ENCODE measurements at places on chromosomes 6 and 20.

DNA sequence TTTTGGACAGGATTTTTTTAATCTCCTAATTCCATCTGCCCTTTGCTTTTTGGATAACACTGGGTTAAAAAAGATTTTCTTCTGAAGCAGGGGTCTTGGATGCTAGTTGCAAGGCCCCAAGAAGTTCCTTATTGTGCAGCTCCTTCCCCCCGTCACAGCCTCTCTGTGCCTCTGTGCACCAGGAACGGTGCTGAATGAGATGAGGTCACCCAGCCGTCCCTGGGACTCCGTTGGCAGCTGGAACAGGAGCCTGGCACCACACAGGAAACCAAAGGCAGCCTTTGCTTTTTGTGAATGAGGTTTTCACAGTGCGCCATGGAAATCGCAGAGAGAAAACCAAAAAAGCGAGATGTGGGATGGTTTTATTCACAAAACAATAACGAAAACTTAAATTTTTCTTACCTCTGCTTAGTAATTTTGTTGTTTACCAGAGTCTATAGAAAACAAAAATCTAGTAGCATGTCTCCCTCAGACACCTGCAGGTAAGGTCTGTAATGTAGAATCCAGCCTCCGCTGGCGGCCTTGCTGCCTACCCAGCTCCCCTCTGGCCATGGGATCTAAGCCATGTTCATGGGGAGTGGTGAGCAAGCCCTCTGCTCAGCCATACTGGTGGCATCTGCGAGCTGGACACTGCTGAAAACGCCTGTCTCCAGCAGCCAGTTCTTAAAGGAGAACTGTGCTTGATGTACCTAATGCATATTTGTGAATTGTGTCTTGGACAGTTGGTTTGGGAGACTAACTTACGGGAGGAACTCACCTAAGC, 40.4 kb upstream of the SYNJ2 start:
- DNase-seq = no peak

DNA sequence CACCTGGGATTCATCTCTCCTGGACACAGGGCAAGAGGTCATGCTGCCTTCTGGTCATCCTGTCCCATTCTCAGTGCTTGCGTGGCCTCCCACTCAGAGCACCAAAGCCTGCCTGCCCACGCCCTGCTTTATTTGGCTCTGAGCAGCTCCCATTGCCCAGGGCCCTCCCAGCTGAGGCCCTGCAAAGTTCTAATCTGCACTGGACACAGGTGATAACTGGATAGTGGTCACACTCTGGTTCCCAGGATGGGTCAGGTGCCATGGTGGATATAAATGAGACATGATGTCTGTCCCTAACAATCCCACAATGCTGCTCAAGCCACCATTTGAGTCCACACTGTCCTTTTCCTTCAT, 39.5 kb downstream of the CPXM1 start:
- DNase-seq = no peak

DNA sequence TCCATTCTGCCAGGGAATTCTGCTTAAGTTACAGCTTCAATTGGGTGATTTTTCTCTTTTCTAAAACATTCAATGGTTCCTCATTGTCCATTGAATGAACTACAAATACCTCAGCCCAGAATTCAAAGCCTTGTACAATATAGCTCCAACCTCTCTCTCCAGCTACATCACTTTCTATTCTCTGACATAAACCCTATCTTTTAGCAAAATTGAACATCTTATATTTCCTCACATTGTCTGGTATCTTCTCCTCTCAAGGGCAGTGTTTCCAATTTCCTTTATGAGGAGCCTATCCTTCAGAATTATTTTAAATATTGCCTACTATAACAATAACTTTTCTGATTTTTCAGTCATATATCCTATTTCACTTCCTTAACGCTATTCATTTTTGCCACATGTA, 203.6 kb upstream of the RNF217 start:
- no peak for DNase-seq

DNA sequence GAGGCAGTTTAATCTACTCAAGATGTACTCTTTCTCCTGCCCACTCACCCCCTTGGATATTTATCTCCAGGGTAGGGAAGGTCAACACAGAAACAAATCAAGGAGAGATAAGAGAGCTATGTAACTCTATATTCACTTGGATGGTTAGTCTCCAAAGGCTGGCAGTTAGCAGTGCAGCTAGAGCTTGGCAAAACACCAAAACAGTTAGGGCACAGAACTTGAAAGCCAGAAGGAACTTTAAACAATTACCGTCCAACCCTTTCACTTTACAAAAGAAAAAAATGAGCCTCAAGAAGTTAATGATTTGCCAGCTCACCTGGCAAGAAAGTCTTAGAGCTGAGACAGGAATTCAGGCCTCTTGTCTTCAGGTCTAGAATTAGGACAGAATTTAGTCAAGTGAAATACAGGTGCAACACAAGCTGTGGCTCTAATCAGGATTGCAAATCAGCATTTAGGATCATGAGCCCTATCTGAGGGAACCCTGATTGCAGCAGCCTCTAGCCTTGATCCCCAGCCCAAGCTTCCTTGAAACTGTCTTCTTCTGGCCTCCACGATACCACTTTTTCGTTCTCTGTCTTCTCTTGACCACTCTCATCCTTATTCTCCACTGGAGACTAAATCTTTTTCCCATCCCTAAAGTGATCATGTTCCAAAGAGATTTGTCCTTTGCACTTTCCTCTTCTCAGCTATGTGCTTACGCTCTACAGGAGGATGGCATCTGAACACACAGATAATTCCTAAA, 14.9 kb downstream of the NEDD9 start:
- DNase-seq = no peak

GRCh38 chr20:821731-822065, 11.8 kb upstream of the FAM110A start:
- DNase-seq = no peak

DNA sequence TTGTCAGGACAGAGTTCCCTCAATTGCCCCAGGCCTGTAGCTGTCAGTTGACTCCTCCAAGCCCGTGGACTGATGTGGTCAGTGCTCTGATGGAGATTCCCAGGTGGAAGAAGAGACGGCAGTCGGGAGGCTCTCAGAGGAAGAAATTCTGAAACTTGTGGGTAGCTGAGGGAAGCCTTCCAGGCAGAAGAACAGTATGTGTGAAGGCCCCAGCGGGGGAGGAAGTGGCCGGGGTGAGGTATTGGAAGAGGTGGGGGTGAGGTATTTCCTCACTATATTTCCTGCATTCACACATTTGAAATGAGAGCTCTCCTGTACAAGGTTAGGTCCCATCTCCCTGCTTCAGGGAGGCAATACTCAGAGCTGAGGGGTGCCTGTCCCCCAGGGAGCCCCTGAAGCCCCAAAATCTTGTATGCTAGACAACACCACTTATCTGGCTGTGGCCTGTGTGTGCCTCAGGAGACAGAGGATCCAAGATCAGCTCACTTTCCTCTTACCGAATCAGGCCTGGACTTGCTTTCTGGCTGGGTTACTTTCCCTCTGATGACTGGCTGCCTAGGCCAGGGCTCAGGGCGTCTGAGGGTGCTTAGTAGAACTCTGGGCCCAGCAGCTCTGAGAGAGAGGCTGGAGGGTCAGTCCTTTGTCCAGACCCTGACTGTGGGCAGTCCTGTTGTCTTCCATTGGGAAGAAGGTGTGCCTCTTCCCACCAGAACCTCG, 49.3 kb upstream of the MYL9 start:
- no peak for DNase-seq

- DNase-seq = no peak
These were observed 118.8 kb downstream of the FYN start for GRCh38 chr6:111754423-111754822.

- DNase-seq = no peak
These were observed at the start of gene ROS1 for GRCh38 chr6:117425431-117426153. ROS1 (minus strand) TSS chr6:117425942; CDS start chr6:117425656, 286 bp downstream.

DNA sequence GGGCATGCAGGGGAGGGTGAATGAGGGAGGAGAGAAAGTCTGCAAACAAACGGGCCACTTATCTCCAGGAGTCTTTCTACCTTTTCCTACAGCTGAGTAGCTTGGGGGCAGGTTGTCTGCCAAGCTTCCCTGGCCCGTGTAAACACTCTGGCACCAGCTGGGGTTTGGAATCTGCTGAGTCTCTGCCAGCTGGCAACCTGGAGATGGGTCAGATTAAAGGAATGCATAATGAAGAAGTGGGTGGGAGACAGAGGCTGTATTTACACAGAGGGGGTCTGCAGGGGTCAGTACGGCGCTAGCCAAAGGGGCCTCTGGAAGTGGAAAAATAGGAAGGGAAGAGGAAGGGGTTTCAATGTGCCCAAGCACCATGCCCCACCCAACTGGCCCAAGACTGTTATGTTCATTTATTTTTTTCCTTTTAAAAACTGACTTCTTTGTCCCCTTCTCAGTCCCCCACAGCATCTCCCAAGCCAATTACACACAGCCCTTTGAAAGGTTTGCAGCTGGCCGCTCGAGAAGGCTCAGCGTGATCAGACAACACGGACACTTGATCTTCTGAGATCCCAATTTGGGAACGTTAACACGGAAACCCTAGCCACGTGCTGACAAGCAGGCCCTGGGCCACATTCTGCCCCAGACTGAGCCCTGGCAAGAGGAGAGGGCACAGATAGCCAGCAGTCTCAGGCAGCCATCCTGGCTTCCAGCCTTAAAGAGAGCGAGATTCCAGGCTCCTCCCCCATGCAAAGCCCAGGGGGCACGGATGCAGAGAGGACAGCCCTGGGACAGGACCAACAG, 25.2 kb downstream of the TRAM2 start:
- DNase-seq = no peak

DNA sequence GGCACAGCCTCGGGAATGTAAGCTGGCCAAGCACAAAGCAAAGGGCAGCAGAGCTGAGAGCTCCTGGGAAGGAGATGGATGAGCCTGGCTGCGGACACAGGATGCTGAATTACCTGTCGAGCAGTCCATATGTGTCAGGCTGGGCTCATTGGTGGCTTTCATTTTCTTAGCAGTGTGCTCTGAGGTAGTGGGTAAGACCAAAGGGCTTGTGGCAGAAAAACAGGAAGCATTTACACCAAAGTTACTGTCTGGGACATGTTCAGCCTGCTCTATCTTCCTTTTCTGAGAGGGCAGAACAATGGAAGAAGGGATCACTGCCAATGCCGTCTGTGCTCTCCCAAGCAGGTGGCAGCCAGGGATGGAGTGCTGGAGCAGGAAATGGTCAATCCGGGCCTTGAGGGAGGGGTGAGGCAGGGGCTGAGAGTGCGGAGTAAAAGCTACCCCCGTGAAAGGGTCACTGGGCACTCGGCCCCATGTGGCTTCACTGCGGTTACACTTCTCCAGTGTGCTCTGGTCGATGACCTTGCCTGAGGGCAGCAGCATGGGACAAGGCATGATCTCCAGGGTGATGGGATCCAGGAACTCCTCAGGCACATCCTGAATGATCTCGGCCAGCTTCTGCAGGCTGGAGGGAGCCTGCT, 36.9 kb upstream of the AVP start:
- DNase-seq = no peak

DNA sequence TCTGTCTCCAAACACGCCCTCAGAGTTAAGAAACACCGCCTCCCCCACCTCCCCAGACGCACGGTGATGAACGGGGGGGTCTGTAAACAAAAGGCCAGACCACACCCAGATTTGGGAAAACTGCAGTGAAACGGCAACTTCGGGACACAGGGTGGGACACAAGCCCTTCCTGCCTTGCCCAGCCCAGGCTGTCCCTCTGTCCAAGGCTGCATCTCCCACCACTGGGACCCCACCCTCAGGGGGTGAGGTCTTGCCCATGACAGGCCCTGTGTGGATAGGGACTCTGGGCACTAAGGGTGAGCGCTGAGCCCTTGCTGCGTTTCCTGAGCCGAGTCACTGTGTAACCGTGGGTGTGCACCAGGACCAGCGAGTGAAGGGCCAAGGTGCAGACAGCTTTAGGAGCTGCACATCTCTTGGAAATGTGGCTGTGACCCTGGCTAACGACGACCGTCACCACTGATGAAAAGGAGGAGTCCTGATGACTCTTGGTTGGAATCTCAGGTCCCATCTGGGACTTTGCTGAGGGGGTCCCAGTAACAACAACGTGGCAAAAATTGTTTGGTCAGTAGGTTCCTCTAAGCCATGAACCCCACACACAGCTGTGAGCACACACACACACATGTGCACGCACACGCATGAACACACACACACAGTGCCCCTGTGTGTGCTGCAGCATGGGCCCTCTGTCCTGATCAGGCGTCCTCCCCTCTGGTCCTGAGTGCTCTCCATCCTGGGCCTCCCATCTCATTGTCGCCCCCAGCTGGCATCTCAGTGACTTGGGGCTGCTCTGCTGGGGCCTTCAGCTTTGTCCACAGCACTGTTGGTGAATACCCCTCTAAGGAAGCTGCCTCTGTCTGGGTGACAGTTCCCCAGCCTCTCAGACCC, 100.6 kb downstream of the RAMACL start:
- no peak for DNase-seq

DNA sequence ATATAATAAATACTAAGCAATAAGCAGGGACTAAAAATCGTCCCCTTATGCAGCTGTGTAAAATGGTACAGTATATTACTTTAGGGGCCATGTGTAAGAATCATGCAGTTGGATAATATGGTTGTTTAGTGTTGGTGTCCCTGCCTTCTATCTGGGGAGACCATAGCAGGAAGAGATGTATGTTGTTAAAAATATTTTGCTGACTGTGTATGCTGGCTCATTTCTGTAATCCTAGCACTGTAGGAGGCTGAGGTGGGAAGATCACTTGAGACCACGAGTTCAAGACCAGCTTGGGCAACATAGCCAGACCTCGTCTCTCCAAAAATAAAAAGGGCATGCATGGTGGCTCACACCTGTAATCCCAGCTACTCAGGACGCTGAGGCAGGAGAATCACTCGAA, 5.6 kb downstream of the PANK2 start:
- DNase-seq = no peak

GRCh38 chr20:47800623-47801022, 15.3 kb upstream of the SULF2 start:
- no peak for DNase-seq

GRCh38 chr6:51626391-51626790, 461.0 kb downstream of the PKHD1 start:
- DNase-seq = no peak

- peak; percentile 91 for DNase-seq
These were observed 6.6 kb downstream of the L3MBTL1 start for GRCh38 chr20:43513931-43514647.
